CD4-positive, alpha-beta T cell treated with Interferon alpha-2 for 1 hour (primary cell): ENCODE measurements at places on chromosomes 7 and 10.
A peak's percentile ranks its signal among the peaks of the same experiment; 100 is the strongest.

- peak; percentile 81 for DNase-seq
These were observed 56.2 kb upstream of the TM9SF3 start for GRCh38 chr10:96642973-96643372.

GRCh38 chr10:93991114-93991513, 2.6 kb upstream of the PLCE1 start:
- no peak for DNase-seq

GRCh38 chr10:5354068-5354467, 10.7 kb upstream of the UCN3 start:
- DNase-seq = no peak

DNA sequence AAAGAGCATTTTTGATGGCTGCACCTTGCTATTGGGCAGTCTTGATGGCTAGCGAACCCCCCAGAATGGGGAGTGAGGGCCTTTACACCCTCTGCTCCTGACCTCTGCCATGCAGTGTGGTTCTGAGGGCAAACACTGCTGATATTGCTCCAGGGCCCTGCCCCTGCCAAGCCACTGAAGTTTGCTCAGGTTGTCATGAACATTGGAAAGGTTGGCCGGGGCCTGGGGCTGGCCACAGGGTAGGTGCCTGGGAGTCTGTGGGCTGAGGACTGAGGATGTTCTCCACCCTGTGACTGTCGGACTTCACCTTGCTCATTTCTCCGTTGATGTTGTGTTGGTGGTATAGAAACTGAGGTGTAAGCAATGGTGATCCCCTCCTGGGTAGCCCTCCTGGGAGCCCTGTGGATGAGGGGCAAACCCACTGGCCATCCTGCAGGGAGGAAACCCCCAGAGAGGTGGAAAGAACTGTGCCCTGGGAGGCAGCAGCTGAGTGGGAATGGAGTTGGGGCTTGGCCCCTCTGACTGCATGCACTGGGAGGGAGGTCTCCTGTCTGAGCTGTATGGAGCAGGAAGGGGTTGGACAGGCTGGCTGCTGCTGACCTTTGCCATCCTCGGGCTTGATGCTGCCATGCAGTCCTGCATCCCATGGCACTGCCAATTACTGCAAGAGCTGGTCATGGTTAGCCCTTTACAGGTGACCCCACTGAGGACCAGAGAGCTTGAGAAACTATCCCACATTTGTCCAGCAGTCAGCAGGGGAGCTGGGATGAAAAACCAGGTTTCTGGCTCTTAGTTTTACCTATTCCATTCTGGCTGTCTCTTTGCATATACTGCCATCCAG, 77.1 kb downstream of the SH2D4B start:
- no peak for DNase-seq

DNA sequence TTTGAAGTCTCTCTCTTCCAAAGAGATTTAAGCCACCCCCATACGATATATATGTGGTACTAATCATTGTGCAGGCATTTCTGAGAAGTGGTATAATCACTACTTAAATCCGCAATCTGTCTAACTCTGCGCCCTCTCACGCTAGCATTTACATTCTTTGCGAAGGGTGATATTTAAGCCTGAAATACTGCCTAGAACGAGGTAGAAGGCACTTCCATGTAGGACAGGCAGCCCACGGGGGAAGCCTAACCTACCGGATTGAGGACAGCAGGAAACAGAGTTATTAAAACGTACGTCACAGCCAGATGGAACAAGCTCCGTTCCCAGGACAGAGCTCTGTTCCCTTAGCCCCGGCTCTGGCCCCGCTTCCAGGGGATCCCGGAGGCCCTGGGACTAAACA, 59.3 kb upstream of the ECHDC3 start:
- no peak for DNase-seq

GRCh38 chr7:77757589-77757988, 40.6 kb downstream of the TMEM60 start:
- no peak for DNase-seq

- peak; percentile 66 for DNase-seq
These were observed 63.5 kb downstream of the GRK5 start for GRCh38 chr10:119270762-119271366.

GRCh38 chr7:37577901-37578300, 105.7 kb upstream of the GPR141 start:
- DNase-seq = no peak

- DNase-seq = no peak
These were observed 45.3 kb downstream of the MLLT10 start for GRCh38 chr10:21579291-21579690.

GRCh38 chr10:23037561-23037960, 57.8 kb upstream of the MSRB2 start:
- no peak for DNase-seq

- DNase-seq = no peak
These were observed 65.0 kb downstream of the STK17A start for GRCh38 chr7:43647673-43648472.

DNA sequence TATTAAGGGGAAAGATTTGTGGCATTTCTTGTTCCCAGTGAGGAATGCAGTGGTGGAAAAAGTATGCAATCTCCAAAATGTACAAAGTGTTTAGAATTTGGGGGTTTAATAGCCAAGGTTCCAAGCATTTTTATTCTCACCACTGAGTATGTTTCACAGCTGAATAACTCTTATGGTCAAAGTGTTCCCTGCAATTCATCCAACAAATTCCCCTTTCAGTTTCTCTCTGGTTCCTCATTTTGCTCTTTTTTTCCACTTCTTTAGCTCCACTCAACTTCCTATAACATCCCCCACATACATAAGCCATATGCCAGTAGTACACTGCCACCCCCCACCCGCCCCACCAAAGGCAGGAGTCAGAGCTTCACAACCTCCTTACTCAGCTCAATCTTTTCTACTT, 4.6 kb downstream of the HECW1 start:
- DNase-seq = no peak

DNA sequence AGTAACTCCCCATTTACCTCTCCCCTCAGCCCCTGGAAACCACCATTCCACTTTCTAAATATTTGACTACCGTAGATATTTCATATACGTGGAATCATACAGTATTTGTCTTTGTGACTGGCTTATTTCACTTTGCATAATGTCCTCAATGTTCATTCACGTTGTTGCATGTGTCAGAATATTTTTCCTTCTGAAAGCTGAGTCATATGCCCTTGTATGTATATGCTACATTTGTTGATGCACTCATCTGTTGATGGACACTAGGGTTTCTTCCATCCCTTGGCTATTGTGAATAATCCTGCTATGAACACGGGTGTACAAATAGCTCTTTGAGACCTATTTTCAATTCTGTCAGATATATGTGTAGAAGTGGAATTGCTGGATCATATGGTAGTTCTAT, 25.8 kb upstream of the TSPAN13 start:
- DNase-seq = no peak

DNA sequence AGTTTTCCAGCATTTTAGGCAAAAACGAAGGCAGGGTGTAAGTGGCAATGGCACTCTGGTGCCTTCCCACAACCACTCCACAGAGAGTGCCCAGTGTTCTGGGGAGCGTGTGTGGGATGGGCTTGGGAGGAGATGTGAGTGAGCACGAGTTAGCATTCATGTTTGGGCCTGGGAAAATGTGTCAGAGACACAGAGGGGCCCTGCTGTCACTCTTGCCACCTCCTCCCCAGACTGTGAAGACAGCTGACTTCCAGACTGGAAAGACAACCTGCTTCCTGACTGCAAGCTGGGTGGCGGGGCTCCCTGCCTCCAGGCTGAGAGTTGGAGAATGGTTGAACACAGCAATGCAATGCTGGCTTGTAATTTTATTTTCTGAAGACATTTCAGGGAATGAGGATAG, 454.5 kb upstream of the ZMIZ1 start:
- DNase-seq = no peak

DNA sequence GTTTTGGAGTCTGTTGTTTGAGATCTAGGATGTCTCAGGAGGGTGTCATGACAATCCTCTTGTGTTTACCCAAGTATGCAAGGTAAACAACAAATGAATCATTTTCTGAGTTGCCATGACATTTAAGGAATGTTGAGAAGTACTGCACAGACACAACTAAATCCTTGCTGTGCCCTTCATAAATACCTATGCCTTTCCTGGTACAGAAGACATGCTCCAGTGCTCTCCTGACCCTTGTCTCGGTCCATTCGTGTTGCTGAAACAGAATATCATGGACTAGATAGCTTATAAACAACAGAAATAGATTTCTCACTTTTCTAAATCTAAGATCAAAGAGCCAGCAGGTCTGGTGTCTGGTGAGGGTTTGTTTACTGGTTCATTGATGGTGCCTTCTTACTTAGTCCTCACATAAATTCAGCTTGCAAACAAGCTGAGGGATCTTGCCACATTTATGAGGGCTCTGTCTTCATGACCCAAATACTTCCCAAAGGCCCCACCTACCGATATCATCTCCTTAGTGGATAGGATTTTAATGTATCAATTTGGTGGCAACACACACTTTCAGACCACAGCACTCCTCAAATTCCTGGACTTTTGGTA, 341.8 kb upstream of the SEMA3A start:
- DNase-seq = no peak

DNA sequence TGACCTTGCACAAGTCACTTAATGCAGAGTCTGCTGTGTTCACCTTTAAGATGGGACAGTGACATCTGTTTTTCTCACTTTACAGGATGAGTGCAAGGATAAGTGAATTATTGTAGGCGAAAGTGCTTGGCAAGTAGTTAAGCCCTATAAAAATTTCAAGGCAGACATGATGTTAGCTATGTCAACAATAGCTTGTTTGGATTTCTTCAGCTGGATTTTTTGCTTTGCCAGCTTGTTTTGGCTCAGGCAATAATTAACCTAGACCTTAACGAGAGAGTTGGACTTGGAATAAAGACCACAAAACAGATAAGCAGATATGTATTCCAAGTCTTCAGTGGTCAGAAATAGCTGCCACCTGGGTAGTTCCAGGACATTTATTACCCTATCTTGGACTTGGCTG, 255.2 kb downstream of the ARL4A start:
- DNase-seq = no peak

GRCh38 chr7:92988941-92989545, 128.7 kb downstream of the SAMD9 start:
- DNase-seq = no peak
